ENCODE measurements at places on chromosomes 4 and X. TPM values are rescaled to one million over a fixed set of nuclear protein-coding genes. Genes with fewer than 3 reads are reported as not detected.

The VCX gene
- not detected for polyA plus RNA-seq

The DOK7 gene
- polyA plus RNA-seq, result 1.2 TPM

The MAGEB1 gene
- not detected for polyA plus RNA-seq

DNA sequence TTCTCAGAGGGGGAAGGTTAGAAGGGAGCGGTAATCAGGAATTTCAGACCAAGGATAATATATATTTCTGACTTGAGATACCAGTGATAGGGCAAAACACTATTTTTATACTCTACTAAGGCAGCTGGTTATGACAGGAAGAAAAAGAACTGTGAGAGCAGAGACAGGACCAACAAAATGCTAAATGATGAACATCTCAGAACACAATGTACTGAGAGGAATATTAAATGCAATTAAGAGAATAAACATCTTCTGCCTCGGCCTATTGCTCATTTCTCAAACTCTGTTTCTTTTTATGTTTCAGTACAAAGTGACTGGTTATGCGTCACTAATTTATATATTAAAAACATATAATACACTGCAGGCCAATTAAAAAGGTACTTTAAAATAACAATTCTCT is 122.0 kb upstream of the RLIM start:
- no peak for DNase-seq

- no peak for DNase-seq
These were observed 25.3 kb upstream of the EPGN start for GRCh38 chr4:74282926-74283325.

DNA sequence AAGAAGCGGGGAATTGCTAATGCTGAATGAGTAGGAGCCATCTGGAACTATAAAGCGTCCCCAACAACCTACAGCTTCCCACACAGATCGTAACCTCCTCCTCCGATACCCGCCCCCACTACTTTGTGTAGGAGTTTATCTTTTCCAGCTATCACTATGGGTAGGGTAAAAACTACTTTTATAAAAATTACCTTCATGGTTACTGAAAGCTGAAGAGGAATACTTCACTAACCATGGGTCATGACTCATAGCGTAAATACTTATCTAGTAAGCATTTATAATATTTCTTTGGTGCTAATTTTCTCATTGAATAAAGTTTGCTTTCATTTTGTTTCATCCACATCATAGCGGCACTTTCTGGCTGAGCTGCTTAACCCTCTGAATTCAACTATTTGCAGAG is 79.4 kb upstream of the TNIP3 start:
- DNase-seq, result no peak

DNA sequence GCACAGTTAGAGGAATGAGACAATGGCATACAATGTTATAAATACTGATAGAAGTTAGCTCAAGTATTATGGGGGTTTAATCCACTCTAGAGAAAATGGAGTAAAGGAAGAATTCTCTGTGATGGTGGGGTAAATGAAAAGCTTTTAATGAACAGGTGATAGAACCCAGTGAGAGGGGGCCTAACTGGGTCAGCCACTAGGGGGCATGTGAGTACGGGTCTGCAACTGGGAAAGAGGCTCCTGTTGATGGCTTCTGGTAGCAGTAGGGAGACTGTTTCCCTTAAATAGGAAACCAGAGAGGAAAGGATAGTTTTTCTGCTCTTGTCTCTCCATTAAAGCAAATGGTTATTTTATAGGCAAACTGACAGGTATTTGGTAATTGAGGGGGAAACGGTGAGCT is 132.8 kb upstream of the GPR101 start:
- no peak for DNase-seq

DNA sequence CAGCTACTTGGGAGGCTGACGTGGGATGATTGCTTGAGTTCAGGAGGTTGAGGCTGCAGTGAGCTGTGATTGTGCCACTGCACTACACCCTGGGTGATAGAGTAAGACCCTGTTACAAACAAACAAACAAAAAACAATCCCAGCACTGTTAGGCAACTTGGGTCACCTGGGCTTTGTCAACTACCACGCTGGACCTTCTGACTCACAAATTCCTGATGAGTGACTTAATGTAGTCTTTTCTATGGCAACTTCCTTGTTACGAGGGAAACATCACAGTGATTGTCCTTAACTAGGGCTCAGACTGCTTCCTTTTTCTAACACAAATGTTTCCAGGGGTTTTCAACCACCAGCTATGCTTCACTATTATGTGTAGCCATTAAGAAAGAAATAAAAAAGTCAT is 128.8 kb upstream of the GPC4 start:
- no peak for DNase-seq

DNA sequence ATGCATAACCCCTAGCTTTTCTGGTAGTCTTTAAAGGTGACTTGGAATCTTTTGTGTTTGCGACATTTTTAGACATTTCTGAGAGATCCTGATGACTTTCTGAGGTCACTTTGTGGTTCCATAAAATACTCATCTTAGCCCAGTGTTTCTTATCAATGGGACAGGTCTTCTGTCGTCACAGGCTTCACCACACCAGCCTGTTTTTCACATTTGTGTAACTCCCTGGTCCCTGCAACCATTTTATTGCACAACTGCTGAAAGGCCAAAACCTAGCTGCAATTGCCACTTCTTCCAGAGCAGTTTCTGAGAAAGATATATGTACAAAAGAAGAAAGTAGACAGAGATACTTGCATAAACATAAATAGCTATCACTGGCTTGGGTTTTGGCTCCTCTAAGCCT is 120.9 kb downstream of the IL15 start:
- DNase-seq, result no peak

DNA sequence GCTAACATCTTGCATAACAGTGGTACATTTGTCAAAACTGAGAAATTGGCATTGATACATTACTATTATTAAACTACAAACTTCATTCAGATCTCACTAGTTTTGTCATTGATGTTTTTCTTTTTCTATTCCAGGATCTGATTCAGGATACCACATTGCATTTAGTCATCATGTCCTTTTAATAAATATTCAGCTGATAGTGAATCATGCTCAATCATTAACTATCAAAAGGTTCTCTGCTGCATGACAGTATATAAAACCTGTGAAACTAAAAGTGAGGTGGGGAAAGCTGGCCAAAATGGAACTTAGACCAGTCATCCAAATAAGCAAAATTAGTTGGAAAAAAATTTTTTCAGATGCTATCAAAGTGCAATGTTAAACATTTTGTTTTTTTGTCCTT is 28.1 kb upstream of the HS6ST2 start:
- DNase-seq, result no peak

DNA sequence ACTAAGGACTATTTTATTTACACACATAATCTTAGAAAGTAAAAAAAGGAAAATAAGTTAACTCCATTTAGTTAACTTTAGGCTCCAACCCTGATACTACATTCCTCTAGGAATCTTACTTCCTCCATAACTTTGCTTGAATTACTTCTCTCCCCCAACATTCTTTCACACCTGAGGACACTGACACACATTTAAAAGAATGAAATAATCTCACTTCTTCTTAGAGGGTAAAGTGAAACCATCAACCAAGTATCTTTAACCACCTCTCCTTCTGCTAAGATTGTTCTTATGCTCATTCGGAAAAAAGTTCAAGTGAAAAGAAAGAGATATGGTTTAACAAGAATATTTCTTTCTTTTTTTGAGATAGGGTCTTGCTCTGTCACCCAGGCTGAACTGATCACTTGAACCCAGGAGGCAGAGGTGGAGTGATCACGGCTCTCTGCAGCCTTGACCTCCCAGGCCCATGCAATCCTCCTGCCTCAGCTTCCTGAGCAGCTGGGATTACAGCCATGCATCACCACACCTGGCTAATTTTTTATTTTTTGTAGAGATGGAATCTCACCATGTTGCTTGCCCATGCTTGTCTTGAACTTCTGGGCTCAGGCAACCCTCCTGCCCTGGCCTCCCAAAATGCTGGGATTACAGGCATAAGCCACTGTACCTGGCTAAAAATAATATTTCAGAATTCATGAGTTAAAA is 28.5 kb downstream of the SLC25A4 start:
- no peak for DNase-seq

- DNase-seq, result no peak
These were observed 311 bp downstream of the RNF113A start for GRCh38 chrX:119871245-119871598.

Data from right renal cortex interstitium (tissue), 3 donors.